Prostate gland (tissue), 2 donors: ENCODE measurements at places on chromosomes 7 and 10.

GRCh38 chr10:43901744-43902504 lies 253.2 kb upstream of the ZNF32 start:
- no peak overlapping the region for H3K27ac ChIP-seq
- H3K36me3 ChIP-seq = no peaks in the 10 kb centered on the region
- no peaks in the 10 kb centered on the region for H3K4me1 ChIP-seq
- H3K27me3 ChIP-seq = no peaks in the 10 kb centered on the region
- DNase-seq = no peak
- no peak overlapping the region for H3K4me3 ChIP-seq

DNA sequence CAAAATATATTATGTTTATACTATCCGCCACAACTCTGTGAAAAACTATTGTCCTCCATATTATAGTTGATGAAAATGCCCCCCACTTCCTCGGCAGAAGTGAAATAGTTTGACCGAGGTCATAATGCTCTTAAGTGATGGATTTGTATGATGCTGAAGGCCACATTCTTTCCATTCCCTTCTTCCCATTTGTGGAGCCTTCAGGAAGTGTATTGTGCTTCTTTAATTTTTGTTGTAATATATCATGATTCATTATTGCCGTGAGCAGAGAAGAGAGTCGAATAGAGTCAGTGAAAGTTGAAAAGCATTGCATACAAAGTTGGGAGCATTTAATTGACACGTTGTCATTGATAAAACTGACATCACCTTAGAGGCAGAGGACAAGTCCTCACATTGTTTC lies 460.3 kb downstream of the SUGCT start:
- no peaks in the 10 kb centered on the region for H3K27me3 ChIP-seq
- no peak overlapping the region for H3K27ac ChIP-seq
- H3K4me1 ChIP-seq = no peaks in the 10 kb centered on the region
- H3K4me3 ChIP-seq = no peak overlapping the region

- H3K27me3 ChIP-seq = no peaks in the 10 kb centered on the region
- no peak for DNase-seq
- peaks cover 8% of the 10 kb centered on the region for H3K36me3 ChIP-seq
- H3K4me1 ChIP-seq = no peaks in the 10 kb centered on the region
These were observed 18.0 kb downstream of the NUDT5 start for GRCh38 chr10:12177642-12178041.

DNA sequence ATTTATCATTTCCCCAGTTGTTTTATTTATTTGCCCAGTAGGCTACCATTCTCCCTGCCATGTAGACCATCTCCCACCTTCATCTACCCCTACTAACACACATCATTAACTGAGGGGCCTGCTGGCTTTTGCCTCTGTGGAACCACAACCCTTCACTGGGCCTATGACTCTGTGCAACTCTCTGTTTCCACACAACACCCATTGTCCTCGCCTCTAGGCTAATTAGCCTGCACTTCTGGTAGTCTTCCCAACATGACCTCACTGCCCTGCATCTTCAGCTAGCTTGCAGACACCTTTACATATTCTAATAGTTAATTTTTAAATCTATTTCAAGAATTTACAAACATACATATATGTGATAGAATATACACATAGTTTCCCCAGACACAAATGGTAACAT lies 7.5 kb downstream of the ANKIB1 start:
- no peak overlapping the region for H3K4me3 ChIP-seq
- H3K27me3 ChIP-seq = no peaks in the 10 kb centered on the region
- no peaks in the 10 kb centered on the region for H3K36me3 ChIP-seq
- no peak overlapping the region for H3K27ac ChIP-seq

DNA sequence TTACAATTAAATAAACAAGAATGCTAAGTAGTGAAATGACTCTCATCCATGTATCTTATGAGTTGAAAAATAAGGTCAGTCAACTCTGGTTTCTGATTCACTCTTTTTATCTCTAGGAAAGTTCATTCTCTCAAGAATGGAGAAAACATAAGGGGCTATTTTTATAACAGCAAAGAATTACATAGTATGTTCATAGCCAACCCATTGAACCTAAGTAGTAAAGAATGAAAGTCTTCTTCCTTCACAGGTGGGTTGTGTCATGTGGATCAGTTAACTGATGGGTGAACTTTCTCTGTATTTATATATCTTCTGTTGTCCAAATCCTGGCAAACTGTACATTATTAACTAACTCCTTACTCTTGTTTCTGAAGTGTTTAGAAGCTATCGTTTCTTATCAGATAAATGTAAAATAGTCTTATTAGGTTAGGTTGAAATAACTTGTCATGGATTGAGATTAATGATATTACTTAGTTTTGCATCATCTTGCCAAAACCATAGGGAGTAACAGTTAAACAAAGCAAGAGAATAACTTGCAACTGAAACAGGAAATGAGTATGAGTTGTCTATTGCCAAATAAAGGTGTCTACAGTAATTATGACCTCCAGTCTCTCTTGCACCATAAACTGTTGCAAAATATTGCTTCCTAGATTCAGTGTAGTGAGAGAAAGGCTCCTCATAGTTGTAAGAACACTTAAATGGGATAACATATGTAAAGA lies 86.8 kb downstream of the ANKRD7 start:
- H3K4me1 ChIP-seq = no peaks in the 10 kb centered on the region
- no peak for DNase-seq
- no peak overlapping the region for H3K4me3 ChIP-seq
- H3K36me3 ChIP-seq = no peaks in the 10 kb centered on the region
